Fibroblast of skin of right quadriceps (primary cell): ENCODE measurements at places on chromosomes 6 and 20.

DNA sequence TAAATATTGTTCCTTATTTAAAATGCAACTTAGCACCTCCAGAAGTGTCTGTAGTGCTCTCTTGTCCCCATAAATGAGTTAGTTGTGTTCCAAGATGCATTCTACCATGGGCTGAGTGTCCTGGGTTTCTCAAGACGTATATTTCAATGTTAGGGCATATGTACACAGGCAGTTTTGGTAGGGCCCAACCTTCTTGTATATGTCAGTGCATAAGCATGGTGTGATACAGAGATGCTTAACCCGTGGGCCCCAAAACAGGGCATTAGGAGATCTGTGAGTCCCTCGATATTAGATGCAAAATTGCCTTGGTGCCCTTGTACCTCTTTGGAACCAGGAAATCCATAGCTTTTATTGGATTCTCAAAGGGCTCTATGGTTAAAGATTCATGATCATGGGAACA lies 91.5 kb upstream of the HIVEP1 start:
- DNase-seq = no peak

GRCh38 chr20:9467995-9468394 lies 46.4 kb upstream of the LAMP5 start:
- DNase-seq = no peak

- peak; percentile 66 for DNase-seq
Measured at GRCh38 chr6:140486450-140487361, 1112.3 kb upstream of the CITED2 start.

GRCh38 chr6:116512111-116512559 lies 696 bp downstream of the CALHM5 start:
- DNase-seq = no peak

GRCh38 chr6:51737580-51738360 lies 349.6 kb downstream of the PKHD1 start:
- no peak for DNase-seq

GRCh38 chr6:111573892-111574797 lies 31.5 kb downstream of the TRAF3IP2 start:
- DNase-seq = peak; percentile 92

DNA sequence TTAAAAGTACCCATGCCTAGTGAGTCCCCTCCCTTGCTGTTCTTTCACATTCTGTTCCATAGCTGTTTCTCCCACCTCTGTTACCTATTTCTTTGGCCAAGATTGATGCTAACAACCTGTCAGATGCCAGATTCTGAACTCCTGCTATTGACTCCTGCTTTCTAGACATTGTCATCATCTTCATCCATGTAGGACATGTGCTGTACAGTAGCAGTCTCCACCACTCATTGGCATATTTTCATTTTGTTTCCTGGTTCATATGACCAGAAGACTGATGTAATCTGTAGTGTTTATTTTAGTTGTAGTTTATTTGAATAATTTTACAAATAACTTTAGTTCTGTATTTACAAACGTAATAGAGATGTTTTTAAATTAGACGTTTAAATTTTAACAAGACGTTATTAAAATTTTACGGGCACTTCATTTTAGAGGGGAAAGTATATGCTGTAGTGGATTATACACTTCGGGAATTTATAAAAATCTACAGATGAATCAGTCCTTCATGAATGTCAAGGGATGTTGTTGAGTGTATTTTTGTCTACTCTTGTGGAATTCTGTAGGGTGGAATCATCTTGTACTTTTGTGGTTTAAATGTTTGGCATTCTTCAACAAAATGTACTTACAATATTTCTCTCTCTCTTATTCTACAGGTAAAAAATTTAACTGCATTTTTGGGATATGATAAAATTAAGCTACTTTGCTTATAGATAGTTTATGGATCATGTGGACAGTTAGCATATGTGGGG lies 34.1 kb downstream of the TRMT11 start:
- peak; percentile 32 for DNase-seq

DNA sequence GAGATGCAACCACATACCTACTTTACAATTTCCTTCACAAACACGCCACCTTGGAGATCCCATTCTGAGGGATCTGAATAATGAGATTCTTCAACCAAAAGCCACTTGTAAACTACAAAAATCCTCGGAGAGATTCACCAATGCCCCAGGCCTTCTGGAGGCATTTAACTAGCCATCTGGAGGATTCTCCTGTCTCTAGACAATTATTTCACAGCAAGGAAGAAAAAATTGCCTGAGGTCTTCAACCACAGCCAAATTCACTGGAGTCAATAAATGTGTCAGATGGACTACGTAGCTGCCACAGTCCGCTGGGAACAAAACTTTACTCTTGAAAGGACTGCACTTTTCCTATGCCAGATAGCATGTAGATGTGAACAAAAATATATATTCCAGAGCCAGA lies 19.0 kb upstream of the DCDC2 start:
- no peak for DNase-seq

- DNase-seq = no peak
Measured at GRCh38 chr6:16349544-16349943, 111.2 kb downstream of the GMPR start.

GRCh38 chr20:44811150-44811685 lies 872 bp upstream of the RIMS4 start:
- no peak for DNase-seq

GRCh38 chr20:6590891-6591637 lies 176.4 kb upstream of the BMP2 start:
- peak; percentile 88 for DNase-seq

DNA sequence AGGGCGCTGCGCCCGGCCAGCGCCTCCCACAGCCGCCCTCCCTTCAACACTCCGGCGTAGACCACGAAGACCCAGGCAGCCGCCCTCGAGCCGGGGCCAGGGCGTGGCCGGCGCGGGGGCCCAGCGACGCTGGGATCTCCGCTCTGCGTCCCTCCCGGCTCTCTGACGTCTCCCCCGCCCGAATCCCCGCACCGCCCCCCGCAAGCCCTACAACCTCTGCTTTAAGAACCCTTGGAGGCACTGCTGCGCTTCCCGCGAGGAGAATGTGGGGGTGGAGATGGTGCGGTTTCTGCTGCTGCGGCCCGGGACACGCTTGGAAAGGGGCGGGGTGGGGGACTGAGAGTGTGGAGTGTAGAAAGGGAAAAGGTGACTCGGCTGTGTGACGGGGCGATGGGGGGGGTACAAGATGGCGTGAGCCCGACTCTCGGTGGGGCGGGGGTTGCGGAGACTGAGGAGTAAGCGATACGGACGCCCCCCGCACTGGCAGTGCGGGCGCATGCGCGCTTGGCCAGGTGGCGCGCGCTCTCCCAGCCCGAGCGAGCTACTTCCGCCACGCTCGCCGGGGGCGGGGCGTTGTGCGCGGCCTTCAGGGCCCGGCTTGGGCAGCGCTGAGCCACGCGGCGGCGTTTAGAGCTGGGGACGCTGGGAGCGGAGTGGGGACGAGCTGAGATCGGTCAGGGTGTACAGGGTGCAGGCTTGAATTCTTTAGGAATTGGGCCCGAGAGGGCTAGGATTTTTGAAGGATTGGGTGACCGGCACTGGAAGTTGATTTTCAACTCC lies at the start of gene SUPT3H:
SUPT3H (minus strand) TSS at position 381 of the 780 bp plus-strand sequence.
- peak; percentile 96 for DNase-seq

DNA sequence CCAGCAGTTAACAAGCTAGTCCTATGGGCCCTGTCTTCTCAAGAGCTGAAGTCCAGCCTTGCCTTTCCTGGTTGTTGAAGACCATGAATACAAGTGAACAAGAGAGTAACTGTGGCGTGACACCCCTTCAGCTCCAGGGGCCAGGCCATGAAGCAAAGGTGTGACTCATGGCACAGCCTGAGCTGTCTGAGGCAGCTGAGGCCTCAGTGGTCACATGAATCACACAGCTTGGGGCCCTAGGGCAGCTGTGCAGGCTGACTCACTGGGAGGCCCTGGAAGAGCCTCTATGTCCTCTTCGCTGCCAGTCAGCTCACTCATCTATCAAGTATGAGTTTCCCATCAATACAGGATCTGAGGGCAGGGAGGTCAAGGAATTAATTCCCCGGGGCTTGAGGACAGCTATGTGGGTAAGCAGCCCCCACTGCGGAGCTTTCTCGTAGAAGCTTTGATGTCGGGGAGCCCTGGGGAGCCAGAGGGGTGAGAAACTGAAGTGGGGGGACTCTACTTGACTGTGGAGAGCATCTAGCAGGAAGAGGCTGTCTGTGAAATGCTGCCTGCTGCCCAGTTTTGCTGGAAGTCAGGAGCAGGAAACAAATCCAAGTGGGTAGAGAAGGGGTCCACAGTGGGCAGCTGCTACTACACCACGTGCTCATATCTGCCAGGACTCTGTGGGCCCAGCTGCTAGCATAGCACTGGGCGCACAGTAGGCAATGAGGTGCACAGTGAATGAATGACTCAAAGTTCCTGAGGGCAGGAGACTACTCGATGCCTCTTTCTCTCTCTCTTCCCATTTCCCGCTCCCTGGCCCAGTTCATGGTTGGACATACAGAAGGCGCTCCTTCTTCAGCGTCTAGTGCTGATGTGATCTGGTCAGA lies 13.7 kb upstream of the FAM83C start:
- DNase-seq = peak; percentile 100

DNA sequence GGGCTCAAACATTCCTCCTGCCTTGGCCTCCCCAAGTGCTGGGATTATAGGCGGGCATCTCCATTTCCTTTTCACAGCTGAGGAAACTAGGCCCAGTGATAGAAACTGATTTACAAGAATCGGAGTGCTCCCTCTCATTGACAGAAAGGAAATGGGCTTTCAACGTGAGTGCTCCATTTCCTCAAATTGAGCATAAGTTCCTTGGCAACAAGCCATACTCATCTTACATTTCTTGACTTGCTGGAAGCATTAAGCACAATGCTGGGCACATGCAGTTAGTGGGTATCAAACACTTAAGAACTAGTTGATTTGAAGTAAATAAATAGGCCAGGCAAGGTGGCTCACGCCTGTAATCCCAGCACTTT lies 54.7 kb downstream of the FGD2 start:
- no peak for DNase-seq

DNA sequence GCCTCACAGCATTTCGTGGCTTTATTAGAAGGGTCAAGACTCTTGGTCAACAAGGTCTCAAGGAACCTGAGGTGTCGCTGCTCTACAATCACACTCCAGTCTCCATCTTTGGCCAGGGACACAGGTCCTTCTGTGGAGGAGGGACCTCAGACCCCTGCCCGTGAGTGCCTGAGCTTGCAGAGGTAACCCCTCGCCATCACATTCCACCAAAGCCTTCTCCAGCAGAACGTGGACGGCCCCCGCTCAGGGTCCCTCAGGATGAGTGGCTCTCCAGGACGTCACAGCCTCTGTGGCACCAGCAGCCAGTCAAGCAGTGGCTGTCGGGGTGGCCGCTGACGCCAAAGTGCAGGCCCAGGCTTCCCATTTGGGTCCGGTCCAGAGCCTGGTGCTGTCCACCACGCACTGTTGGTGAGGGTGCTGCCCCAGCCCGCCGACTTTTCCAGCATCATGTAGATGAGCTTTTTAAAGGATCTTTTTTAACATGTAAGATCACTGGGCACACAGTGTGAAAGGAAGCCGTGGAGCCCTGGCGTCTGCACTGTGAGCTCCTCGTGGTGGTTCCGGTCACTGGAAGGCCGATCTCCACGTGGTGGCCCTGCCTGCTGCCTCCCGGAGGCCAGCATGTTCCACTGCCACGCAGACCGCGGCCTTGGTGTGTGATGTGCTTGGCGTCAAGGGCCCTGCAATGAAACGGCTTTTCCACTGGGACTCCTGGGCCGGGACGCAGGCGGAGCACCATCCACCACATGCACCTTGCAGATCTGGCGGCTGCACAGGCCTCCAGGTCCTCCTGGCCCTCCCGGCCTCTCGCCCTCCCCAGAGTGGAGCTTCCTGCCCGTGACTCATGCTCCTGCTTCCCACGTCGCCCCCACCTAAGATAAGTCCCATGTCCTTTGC lies 8.3 kb upstream of the KIF25 start:
- no peak for DNase-seq

DNA sequence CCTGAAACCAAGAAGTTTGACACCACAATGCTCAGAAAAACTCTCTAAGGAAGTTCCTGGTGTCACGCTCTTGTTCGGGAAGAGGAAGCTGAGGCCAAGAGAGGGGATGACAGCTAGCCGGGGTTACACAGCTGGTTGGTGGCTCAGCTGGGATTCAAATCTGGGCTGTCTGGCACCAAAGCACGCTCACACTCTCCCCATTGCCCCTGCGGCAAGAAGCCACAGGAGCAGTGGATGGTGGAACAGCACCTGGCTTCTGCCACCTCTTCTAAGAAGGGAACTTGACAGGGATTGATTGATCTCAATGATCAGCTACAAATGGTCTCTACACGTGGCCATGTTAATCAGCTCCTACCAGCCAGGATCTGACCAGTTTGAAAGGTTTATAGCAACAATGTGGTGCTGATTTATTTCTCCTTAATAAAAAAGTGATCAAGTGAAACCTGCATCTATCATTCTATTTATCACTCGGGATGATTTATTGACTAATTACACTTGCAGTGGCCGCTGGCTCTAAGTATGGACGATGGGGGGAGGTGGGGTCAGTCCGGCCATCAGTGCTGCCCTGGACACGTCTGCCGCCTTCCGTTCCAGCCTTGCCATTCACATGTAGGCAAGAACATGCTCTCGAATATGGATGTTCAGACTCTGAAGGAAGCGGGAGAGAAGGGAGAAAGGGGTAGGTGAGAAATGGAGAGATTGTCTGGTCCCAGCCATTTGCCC lies 71.9 kb upstream of the TOP1 start:
- no peak for DNase-seq

DNA sequence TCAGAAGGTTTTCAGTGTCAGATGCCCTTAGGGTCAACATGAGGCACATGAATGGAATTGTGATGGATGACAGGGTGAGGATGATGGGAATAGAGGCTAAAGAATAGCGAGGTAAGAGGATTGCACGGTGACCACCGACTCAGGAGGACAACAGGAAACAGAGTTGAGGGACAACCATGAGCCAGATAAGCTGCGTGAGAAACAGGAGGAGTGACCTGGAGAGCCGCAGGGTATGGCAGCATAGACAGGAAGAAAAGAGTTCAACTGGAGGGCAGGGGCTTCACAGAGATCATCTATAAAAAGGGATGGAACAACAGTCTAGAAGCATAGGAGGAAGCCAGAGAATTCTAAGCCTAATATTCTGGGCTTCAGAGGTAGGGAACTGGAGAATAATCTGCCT lies 84.7 kb upstream of the ENPP5 start:
- no peak for DNase-seq

DNA sequence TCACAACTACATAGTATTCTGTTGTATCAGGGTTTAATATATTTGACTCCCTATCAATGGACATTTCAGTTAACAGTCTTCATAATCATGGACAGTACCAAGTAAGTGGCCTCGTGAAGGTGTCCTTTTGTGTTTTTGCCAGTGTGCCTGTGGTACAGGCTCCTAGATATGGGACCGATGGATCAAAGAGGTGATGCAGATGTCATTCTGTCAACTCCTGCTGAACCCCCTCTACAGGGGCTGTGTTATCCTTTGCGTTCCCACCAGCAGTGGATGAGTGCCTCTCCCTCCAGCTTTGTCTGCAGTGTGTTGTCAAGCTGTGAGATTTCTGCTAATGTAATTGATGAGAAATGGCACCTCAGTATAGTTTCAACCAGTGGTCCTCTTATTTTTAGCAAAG lies 210.7 kb downstream of the QKI start:
- no peak for DNase-seq

- no peak for DNase-seq
Measured at GRCh38 chr20:19850198-19850533, 92.1 kb downstream of the RIN2 start.

- no peak for DNase-seq
Measured at GRCh38 chr20:25507385-25508082, 77.8 kb downstream of the NINL start.

GRCh38 chr20:51138576-51138975 lies 115.7 kb upstream of the KCNG1 start:
- no peak for DNase-seq

GRCh38 chr20:20551409-20551808 lies 161.0 kb downstream of the RALGAPA2 start:
- DNase-seq = no peak
